Upper lobe of left lung (tissue), 6 donors: ENCODE measurements at places on chromosomes 2 and 18.

DNA sequence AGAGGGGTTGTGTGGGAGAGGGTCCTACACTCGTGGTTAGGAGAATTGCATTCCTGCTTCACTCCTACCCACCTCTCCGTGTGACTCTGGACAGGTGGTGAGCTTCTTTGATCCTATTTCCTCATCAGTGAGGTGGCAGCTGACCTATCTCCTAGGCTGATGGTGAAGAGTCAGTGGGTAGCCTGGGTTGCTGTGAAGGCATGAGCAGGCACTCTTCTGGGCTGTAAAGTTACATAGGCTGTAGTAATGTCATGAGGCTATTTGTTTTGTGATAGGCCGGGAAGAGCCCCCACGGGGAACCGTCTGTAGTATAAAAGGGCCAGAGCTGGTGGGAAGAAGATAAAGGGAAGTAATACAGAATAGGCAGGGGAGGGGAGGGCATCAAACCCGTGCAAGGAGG, 83.8 kb downstream of the TMEM247 start:
- DNase-seq = no peak

GRCh38 chr18:32815881-32816280, 43.1 kb upstream of the KLHL14 start:
- no peak for DNase-seq

- no peak for DNase-seq
Measured at GRCh38 chr2:70270323-70270722, 12.4 kb downstream of the PCYOX1 start.

DNA sequence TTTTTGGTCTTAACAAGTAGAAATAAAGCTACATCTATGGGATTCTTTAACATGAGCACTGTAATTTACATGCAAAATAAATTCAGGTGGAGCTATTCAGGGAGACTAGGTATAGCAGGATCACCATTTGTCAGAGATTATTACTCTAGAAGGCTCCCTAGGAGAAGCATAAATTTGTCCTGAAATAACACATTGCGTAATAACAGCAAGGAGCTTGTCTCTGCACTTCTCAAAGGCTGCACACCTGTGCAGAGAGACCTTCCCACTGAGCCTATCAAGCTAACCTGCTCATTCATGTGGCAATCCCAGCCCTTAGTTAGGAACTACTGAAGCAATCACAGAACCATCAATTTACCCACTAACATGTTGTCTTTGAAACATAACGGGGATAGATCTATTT, 437.4 kb upstream of the MC4R start:
- DNase-seq = no peak

DNA sequence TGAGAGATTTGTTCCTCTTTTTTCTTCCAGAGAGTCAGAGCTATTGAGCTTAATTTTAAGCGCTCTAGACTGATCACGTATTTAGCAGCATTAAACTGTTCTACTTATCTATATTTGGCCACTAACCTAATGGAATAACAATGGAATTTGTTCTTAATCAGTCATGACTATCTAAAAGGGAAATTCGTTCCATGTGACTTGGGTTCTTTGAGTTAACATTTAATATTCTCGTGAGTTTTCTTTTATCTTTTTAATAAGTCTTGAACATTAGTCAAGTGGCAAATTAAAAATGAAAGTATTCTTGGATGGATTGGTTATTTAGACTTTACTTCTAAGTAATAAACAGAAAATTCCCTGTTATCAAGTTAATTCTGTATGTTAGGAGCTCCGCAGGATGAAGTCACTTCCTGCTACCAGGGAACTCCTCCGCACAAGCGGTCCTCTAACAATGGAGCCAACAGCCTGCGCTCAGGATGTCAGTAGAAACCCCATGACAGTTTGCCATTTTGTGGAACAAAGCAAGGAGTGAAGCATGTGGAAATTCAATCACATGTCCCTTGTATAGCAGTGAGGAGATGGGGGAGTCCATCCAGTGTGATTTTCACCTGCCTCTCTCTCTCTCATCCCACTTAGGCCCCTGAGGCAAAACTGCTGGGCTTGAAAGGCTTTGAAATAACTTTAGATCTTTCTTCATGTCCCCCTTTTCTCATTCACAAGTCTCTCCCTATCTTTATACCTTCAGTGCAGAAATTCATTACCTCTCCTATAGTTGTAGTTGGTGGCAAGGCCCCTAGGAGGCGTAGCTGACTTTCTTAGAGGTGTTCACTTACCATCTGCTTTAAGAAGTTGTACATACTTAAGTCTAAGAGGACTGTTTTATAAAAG, 138.1 kb downstream of the WDR7 start:
- no peak for DNase-seq
